ENCODE measurements at places on chromosomes 5 and 9.

DNA sequence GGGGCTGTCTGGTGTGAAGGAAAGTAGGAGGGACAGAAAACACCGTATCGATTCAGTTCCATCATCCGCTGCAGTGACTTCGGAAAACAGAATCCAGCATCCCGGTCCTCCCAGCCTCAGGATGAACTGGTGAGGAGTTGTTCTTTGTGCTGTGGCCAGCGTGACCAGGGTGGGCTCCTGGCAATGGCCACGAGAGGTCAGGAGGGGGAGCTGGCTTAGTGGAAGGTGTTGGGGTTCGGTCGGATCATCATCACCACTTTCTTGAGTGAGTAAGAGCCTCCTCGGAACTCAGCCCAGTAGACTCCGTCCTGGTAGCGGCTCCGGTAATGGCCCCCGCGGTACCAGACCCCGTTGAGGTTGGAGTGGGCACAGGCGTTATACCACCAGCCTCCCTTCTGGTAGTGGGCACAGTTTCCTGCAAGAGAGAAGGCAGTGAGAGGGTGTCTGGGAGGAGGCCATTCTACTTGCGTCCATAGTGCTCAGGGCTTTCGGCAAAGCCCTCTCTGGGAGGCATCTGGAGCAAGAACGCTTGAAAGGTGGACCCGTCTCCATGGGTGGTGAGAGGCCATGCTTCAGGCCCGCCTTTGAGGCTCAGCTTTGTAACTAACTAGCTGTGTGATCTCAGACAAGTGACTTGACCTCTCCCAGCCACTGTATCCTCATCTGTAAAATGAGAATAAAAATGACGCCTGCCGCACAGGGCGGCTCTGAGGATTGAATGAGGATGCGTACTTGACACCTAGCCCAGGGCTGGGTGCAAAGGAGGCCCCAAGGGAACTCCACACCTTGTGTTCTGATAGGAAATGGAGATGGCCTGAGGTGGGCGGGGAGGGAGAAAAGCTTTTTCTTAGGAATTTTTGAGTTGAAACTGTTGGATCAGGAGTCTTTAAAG is 33.5 kb downstream of the ANGPTL2 start:
- DNase-seq = no peak

- no peak for DNase-seq
Measured at GRCh38 chr9:105871540-105871939, 177.2 kb downstream of the TMEM38B start.

DNA sequence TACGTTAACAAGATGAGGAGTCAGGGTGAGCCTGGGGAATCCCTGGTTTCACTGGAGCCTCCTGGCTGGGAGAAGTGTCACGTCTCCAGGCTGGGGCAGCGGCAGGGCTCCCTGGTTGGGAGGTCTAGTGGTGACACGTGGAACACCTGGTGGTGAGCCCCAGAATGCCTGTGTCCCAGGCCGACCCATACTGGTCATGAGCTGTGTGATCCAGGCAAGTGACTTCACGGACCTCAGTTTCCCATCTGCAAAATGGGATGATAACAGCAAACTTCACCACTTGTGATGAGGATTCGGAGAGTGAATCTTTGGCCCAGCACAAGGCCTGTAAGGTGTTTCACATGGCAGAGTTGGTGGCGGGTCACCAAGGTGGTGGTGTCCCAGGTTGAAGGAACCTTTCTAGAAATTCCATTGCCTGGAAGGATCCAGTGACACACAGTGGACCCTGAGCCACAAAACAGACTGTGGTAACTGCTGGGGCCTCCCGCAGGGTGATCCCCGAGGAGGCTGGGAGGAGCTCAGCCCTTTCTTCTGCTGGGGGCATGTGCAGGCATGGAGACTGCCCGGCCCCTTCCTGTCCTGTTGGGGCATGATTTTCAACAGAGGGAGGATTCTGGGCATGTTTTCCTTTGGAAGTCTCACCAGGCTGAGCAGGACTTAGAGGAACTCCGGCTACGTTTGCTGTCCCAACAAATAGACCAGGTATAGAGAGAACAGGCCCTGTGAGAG is 153.9 kb upstream of the IER5L start:
- DNase-seq = no peak

DNA sequence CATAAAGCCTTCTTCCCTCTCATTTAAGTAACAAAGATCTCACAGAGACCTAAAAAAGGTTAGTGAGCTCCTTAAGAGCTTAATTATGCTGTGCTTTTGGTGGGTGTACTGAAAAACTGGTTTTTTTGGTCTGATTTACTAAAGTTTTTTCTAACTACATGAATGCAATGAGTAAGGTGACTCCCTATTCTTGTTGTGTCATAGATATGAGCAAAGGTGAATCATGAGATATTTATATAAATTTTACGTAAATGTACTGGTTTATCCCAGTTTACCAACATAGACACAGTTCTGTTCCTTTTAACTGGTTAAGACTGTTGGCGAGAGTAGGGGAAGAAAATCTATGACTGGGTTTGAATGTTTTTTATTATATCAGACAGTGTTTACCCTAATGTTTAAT is 250.5 kb downstream of the NR2F1-AS1 start:
- DNase-seq = no peak

DNA sequence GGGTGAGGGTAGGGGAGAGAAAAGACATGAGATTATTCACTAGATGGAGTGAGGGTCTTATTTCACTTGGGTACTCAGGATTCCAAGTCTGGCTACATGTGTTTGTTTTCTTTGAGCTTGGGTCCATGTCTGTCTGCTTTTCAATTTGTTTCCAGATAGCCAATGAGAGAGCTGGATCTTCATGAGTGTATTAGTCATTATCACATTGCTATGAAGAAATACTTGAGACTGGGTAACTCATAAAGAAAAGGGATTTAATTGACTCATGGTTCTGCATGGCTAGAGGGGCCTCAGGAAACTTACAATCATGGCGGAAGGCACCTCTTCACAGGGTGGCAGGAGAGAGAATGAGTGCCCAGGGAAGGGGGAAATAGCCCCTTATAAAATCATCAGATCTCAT is 196.8 kb upstream of the TRIM32 start:
- no peak for DNase-seq

GRCh38 chr5:103657301-103657700 is 94.7 kb upstream of the NUDT12 start:
- no peak for DNase-seq

DNA sequence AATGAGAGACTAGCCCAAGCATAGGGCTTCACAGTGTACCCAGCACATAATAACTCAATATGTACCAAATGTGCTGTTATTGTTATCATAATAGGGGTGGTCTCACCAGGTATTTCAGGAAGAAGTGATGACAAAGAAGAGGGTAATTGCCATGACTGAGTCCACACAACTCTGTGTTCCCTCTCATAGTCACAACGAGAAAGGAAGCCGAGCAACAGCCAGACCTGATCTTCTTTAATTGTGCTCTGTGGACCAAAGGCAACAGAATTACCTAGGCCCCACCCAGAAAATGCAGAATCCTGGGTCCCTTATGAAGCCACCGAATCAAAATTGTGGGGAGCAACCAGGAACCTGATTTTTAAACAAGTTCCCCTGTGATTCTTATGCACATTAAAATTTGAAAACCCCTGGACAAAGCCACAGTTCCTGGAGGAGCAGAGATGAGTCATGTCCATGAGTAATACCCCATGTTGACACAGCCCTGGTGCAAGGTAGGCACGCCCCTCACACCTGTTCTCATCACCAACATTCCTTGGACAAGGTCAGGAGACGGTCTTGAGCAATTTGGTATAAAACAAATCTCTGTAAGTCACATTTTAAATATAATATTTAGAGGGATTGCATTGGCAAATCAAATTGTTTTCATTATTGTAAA is 5.2 kb downstream of the FGF1 start:
- no peak for DNase-seq

DNA sequence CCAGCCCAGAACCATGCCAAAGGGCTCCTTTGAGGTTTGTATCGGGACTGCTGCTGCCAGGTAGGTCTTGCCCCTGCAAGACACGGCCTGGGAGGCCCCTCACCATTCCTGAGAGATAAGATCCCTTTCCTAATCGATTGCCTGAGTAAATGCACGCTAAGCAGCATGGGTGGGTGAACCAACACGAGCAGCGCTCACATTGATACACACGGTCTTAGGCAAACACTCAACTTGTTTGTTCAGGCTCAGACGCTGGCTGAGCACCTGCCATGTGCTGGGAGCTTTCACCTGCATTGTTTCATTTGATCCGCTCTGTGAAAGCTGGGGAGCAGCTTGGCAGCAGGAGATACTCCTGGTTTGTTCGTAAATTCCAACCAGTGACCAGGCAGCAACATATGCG is 76.9 kb upstream of the NEURL1B start:
- no peak for DNase-seq

DNA sequence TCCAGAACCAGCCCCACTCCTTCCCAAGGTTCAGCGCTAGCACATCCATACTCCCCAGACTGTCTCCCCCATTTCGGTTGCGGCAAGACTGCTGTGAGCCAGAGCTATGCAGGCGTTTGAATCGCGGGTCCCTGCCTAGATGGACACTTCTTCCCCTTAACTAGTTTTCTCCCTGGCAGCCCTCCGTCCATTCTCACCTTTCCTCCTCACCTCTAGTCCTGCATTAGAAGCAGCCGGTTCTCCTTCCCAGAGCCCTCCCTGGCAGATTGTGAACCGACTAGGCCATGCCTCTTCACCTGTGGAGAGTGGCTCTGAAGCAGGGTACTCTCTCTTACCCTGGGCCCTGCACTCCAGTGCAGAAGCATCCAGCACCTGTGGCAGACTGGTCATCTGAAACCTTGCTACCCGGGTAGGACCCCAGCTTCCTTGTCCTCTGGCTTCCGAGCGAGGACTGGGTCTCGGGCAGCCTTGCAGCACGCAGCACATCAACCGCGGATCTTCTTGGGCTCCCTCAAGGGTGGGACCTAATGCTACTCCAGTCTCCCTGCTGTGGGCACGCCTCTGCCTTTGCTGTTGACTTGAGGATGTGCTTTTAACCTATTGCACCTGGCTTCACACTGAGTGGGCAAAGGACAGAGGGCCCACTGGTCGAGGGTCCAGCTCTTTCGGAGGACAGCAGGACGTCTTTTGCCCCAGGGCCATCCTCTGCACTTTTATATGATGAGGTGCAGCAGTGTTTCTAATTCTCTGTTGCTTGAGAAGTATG is 183.6 kb downstream of the AOPEP start:
- DNase-seq = no peak

- DNase-seq = no peak
Measured at GRCh38 chr5:31442058-31442745, 89.7 kb downstream of the DROSHA start.

DNA sequence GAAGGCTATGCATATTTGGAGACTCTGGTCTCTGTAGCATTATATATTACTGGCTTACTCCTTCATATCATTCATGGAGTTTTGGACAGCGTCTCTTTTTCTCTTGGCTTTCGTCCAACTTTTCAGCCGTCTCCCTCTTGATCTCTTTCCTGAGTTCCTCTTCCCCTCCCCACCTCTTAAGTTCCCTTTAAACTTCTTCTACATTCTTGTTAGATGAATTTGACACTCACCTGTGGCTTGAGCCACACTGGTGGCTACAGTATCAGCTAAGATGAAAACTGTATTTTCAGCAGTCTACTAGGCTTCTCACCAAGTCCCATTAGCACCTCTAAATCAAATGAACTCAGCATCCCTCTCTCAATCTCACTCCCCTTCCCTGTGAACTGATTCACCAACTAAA is 128.1 kb downstream of the STARD4 start:
- DNase-seq = no peak

DNA sequence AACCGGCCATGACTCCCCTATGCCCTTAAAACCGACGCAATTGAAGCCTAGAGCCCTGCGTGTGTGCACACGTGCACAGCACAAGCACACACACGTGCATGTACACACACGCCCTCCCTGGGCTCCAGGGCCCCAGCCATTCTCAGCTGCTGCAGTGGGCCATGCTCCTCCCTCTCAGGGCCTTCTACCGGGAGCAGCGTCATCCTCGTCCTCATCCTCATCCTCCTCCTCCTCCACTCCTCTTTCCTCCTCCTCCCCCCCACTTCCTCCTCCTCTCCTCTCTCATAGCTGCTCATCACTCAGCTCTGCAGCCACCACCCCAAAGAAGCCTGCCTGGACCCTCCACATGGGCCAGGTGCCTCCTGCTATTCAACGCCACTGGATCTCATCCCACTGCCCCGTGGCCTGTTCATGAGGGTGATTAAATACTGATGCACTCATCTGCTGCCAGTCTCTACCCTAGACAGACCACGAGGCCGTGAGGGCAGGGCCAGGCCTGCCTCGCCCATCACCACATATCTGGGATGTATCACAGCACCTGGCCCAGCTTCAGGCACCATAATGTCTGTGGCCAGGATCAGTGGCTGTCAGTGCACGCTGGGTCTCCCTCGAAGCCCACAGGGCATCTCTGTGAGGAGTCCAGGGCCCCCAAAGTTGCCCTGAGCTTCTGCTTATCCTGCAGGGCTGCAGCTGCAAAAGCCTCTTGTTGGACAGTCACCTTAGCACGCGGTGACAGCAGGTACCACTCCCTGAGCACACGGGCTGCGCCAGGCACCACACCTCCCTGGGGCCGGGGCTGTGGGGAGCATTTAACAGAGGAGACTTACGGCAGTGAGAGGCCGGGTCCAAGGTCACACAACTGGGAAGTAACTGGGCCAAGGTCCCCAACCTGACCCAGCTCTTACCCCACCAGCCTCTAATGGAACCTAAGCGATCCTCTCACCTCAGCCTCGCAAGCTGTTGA is 9.8 kb downstream of the FAM78A start:
- DNase-seq = no peak

DNA sequence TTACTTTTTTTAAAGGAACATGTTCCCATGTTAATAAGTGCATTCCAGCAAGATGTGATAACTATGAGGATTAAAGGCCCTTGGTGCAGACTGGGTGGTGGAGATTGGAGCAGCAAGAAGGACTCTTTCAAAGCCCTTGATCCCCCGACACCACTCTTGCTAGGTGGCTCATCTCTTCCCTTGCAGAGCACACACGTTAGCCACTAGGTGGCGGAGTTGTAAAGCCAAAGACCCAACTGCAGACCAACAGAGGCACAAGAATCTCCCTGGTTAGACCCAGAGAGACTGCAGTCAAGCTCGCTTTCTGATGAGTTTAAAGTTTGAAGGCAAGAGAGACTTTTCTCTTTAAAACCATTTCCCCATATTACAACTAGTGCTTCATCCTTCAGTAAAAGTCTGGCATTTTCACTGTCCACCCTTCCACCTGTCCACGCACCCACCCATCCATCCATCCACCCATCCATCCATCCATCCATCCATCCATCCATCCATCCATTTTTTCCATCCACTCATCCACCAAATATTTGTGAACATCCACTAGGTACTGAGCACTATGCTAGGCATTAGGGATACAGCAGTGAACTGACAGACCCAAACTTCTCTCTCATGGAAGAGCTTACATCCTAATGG is 226.9 kb downstream of the MSX2 start:
- DNase-seq = peak; percentile 14

- no peak for DNase-seq
Measured at GRCh38 chr9:124969401-124969800, 28.5 kb upstream of the GOLGA1 start.

DNA sequence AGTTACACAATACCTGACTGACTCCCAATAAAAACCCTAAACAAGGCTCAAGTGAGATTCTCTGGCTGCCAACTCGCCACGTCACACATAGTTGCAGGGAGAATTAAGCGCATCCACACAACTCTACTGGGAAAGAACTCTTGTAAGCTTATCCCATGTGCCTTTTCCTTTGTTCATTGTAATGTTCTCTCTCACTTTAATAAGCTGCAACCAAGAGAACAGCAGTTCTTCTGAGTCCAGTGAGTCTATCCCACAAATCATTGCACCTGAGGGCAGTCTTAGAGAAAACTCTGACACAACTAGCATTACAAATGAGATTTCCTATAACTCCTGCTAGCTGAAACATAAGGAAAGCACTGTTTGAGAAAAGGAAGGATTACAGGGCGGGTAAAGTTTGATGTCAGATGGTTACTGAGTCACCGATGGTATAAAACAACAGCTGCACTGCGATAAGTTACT is 27.4 kb downstream of the CENPK start:
- no peak for DNase-seq

All from stimulated activated CD8-positive, alpha-beta memory T cell treated with anti-CD3 and anti-CD28 coated beads, Interleukin-15, amount 100 ng/mL, for 48 hours (primary cell).